Kidney epithelial cell (primary cell): ENCODE measurements at places on chromosomes 2 and 18.
A peak's percentile ranks its signal among the peaks of the same experiment; 100 is the strongest.

- no peak for DNase-seq
Measured at GRCh38 chr18:76380791-76381405, 114.1 kb downstream of the ZNF516 start.

- no peak for DNase-seq
Measured at GRCh38 chr18:24002479-24002878, 12.1 kb upstream of the TTC39C start.

DNA sequence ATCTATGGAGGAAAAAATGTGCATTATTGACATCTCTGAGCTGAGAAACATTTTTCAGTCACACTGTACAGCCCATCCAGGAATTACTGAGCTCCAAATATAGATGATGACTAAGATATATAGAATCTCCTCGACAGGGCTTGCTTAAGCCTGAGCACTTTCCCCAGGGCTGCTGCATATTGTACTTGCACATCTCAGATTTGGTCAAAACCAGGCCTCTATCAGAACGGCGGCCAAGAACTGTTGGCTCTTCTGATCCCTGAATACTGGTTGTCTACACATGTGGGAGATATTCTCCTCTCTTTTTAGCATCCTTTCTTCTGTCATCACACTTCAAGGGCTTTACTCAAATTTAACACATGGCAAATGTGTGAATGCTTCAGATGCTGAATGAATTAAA is 201.5 kb upstream of the SLC35G4 start:
- no peak for DNase-seq

- no peak for DNase-seq
Measured at GRCh38 chr2:48417856-48418838, 111.8 kb upstream of the STON1 start.

DNA sequence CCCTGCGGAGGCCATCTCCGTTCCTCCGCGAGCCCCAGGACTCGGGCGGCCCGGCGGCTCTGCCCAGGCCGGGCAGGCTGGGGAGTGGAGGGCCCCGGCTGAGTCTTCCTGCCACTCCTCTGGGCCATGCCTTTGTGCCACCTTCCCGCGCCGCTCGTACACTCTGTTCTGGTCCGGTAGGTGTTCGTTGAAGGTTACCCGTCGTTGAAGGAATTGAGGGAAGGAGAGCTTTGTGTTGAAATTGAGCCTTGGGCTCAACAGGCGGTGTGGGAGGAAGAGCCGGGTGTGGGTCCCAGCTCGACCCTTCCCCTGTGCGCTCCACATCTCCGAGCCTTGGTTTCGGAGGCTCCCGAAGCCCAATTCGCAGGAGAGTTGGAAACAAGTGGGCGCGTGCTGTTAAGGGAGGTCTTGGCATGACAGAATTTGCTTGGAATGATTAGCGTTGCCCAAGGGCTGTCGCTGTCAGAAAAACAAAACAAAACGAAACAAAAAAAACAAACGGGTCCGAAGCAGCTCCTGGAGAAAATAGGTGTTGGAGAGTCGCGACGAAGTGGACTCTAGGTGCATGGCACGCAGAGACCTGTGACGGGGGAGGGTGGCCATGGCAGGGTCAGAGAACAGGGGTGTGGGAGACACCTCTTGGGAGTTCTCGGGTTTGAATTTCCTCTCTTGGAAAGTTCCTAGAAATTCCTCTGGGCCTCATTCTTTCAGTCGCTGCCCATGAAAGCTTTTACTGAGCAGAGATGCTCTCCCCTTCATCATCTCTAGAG is 1.2 kb upstream of the MZT2A start:
- no peak for DNase-seq

- peak; percentile 12 for DNase-seq
Measured at GRCh38 chr2:62506421-62506750, 391 bp upstream of the TMEM17 start.
